Mesothelial cell of epicardium (in vitro differentiated cells): ENCODE measurements at places on chromosomes 6 and 20. TPM values are rescaled to one million over a fixed set of nuclear protein-coding genes. Genes with fewer than 3 reads are reported as not detected.

PXMP4 gene
- total RNA-seq: 7.0 to 7.5 TPM (median 7.4 TPM) in 3 replicates

PKIB gene
- 44.7 to 49.0 TPM (median 48.9 TPM) in 3 replicates for total RNA-seq

HLA-DPB1 gene
- total RNA-seq: 12.0 to 12.7 TPM (median 12.0 TPM) in 3 replicates

SLC17A4 gene
- total RNA-seq: 0.09 to 0.16 TPM in 2 of 3 replicates, not detected in the other

PARD6B gene
- total RNA-seq: 52.2 to 59.5 TPM (median 53.0 TPM) in 3 replicates

- no peak for DNase-seq
These were observed 129.3 kb upstream of the PDE7B start for GRCh38 chr6:135722190-135722589.

DNA sequence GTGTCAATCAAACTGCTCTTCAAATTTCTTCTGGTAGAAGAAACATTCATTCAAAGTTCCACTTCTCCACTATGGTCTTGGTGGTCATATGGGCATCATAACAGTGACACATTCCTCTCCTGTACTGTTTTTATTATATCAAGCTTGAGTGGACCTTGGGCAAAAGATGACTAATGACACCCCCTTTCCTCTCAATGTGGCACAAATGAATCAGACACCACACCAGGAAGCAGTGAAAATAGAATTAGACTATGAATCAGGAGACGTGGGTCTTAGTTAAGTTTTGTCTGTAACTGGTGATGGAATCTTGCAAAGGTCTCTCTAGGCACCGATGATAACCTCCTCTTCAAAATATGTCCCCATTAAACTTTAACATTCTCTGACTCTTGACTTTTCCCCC, 9.0 kb upstream of the NRSN1 start:
- DNase-seq: no peak

DNA sequence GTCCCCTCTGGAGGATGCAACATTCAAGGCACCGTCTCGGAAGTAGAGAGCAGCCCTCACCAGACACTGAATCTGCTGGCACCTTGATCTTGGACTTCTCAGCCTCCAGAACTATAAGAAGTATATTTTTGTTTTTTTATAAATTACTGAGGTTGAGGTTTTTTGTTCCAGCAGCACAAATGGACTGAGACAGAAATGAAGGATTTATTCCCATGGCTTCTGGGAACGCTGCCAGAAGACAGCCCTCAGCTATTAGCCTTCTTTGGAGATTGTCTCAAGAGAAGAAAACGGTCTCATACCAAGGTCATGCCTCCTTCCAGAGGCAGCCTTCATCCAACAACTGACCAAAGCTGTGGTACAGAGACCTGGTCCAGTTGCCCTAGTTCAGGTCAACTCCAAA, 85.4 kb downstream of the CHMP4B start:
- no peak for DNase-seq

DNA sequence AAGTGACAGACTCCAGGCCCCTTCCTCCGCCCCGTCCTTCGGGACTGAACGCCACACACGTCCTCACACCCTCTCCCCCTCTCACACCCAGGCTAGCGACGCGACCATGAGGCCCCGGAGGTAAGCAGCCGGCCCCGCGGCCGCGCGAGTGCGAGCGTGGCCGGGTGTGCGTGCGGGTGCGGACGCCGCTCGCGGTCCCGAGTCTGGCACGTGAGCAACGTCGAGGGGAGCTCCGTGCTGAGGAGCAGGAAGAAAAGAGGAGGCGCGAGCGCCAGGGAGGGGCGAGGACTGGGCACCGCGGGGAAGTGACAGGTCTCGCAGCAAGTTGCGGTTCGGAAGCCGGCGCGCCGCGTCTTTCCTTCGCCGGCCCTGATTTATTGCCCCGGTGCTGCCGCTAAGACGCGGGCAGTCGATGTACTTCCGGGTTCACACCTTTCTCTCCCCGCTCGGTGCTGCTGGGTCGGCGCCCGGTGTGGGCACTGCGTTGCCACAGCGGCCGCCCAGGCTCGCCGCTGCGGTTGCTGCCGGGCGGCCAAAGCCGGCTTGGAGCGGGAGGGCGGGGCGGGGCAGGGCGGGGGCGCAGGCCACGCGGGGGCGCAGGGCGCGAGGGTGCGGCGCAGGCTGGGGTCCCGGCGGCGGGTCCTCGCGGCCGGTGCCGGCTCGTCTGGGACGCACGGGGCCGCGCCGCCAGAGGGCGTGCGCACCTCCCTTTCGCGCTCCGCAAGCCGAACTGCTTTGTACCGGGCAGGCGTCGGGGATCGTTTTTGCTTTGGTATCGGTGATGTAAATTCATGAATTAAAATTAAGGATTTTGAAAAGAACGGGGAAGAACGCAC, 15.8 kb upstream of the LIN28B start:
- peak; percentile 48 for DNase-seq
